Central memory CD4-positive, alpha-beta T cell (primary cell): ENCODE measurements at places on chromosomes 5 and 9.
A peak's percentile ranks its signal among the peaks of the same experiment; 100 is the strongest.

GRCh38 chr5:91928754-91929521, 545.8 kb upstream of the ARRDC3 start:
- no peak for DNase-seq

DNA sequence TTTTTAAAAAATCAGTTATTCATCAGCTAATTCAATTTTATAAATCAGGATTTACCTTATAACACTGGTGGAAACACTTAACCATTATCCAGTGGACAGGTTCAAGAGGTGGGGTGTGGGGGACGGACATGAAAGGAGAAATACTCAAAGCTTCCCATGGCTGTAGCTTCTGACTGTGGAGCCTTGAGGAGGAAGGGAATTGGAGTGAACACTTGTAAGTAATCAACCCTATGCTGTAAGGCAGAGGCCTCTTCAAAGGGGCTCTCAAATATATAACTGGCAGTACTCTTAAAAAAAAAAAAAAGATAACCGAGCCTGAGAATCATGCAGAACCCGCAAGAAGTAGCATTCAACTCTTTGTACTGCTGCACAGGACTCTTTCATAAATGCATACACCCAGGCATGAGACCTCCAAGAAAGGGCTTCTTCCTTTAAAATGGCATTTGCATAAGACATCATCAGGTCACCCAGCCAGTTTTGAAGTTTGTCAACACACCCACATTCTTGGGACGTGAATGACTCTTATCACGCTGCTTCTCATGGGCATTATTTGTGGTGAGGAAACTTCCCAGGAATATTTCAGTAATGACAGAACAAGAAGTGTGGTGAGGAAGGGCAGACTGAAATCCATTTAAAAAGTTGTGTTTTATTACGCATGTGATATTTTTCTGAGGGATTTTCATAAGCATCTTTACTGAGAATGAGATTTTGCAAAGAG, 8.1 kb downstream of the OSMR start:
- DNase-seq = no peak

- DNase-seq = no peak
Observed at GRCh38 chr9:28946648-28947047, 1373.4 kb upstream of the C9orf72 start.

- peak; percentile 31 for DNase-seq
Observed at GRCh38 chr9:21995666-21996398, 1.2 kb downstream of the CDKN2B-AS1 start.

- DNase-seq = no peak
Observed at GRCh38 chr9:99129091-99129490, 24.2 kb downstream of the TGFBR1 start.
